ENCODE measurements at places on chromosomes 13 and 19.

GRCh38 chr13:61751039-61751438, 335.4 kb upstream of the PCDH20 start:
- no peak for DNase-seq

DNA sequence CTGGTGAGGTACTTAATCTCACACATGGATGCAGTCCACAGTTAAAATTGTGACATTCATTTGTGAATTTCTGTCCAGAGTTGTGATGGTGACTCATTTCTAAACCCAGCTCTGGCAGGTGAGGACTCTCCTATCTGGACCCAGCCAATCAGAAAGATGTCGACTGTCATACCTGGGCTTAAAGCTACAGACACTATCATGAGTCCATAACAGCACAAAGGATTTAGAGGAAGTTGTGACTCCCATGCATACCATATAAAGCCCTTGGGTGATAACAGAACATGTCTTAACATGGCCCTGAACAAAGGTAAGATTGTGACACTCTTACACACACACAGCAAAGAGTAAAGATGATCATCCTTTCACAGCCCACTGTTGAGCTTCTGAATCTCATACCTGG, 59.7 kb upstream of the ZNF724 start:
- no peak for DNase-seq

DNA sequence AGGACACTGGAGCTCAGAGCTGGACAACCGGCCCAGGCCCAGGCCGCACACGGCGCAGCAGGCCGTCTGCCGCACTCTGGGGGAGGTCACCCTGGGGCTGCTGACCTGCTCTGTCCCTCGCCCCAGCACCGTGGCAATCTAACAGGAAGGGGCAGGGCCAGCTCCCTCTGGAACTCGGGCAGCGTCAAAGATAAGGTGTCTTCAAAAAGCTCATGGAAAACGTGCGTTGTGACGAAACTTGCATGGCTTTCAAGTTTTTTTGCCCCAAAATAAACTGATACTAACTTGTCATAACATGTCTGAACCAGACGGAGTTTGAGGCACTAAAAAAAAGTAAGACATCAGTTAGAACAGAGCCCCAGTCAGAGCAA, 12.2 kb upstream of the ATP8B3 start:
- no peak for DNase-seq

- no peak for DNase-seq
These were observed 4.6 kb upstream of the SIGLEC10 start for GRCh38 chr19:51422053-51422448.

DNA sequence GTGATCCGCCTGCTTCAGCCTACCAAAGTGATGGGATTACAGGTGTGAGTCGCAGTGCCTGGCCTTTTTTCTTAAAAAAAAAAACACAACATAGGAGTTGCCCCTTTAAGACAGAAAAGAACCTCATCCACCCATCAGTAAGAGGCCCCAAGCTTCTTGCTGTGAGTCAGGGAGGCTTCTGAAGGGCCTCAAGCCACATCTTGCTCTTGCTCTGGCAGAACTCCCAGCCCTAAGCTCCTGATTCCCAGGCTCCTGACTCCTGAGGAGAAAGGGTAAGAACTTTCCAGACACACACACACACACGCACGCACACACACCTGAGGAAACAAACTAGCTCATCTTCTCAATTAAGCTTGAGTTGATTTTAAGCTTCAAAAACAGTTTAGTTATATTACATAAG, 6.9 kb downstream of the ETFB start:
- DNase-seq = no peak

DNA sequence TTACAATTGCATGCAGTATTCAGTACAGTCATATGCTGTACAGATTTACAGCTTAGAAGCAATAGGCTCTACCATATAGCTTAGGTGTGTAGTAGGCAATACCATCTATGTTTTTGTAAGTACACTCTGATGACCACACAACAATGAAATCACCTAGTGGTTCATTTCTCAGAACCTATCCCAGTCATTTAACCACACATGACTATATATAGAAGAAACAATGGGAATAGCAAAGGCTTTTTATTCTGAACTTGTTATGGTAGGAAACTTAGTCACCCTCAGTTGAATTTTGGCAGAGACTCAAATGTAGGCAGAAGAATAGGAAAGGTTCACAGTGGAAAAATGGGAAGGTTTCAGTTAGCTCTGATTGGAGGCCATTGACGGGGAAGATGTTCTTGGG, 1075.1 kb upstream of the MIR17HG start:
- DNase-seq = no peak

DNA sequence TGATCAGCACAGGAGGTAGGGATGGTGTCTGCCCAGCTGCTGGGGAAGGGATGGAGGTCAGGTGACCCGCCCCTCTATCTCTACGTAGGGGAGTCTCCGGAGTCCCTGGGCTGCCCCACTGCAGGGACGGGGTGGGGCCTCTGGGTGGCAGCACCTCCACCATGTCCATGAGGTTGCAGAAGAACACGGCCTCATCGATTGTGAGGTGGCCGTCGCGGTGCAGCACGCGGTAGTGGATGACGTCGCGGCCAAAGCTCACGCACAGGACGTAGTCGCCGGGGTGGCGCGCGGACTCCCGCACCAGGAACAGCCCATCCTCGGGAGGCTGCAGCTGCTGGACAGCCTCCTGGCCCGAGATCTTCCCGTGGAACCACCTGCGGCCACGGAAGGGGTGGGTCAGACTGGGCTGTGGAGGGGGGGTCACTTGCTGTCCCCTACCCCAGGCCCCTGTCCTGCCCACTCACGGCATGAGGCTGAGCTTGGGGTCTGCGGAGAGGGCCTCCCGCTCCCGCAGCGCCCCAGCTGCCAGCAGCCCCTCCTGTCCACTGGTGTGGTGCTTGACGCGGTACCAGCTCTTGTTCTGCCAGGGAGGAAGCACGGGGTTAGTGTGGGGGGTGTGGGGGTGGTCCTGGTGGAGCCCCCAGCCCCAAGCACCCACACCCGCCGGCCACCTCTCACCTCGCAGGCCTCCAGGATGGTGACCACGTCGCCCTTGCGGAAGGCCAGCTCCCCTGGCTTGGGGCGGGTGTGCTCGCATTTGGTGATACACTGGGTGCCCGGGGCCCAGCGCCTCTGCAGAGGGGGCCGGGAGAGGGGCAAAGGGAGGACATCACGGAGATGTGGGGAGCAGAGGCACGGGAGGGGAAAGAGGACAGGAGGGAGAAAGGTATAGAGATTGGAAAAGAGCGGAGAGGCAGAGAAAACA, 2.3 kb downstream of the MATK start:
- no peak for DNase-seq

- DNase-seq = no peak
These were observed 1.1 kb downstream of the PAF1 start for GRCh38 chr19:39389631-39390414.

DNA sequence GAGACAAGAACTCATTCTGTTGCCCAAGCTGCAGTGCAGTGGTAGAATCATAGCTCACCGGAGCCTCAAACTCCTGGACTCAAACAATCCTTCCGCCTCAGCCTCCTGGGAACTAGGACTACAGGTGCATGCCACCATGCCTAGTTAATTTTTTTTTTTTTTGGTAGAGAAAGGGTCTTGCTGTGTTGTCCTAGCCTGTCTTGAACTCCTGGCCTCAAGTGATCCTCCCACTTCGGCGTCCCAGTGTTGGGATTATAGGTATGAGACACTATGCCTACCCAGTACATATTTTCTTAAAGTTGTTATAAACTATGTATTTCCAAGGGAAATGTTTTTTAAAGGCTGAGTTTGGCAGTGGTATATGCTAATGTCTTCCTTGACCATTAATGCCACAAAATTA, 412.6 kb downstream of the KLF12 start:
- DNase-seq = no peak

DNA sequence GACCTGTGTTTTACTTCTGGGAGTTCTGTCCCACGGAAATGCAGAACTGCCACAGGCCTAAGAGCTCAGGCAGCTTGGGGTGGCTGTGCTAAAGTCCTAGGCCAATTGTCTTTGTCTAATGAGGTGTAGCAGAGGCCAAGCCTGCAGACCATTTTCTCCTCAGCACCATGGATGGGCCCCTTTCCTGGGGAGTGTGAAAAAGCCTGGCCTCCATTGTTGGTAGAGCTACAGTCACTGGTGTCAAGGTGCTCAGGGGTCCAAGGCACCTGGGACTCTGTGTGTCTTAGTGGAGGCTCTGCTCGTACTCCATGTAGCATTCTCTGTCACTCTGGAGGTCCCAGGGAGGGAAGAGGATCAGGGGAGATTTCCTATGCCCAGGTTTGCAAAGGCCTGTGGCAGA, 329.6 kb downstream of the SLITRK5 start:
- no peak for DNase-seq

DNA sequence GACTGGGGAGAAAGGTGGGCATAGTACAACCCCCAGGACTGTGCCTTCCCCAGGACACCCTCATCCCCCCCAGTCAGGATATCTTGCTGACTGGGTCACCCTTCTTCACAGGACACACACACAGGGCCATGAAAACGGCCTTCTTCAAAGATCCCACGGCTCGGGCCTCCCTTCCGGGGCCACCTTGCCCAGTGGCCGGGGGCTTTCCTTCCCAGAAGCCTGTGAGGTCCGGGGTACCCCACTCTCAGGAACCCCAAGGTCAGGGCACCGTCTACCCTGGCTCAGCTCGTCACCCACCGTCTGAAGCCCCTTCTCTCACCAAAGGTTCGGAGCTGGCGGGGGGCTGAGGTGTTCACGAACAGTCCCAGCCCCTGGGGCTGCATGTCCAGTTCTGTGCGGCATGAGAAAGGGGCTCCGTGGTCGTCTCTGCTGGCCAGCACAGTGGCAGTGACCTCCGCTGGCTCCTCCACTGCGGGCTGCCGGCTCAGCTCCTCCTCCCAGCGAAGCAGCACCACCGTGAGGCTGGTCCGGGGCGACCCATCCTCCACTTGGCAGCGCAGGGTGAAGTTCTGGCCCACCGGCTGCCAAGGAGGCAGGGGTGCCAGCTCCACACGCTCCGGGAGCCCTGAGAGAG, 2.1 kb upstream of the RAVER1 start:
- no peak for DNase-seq

DNA sequence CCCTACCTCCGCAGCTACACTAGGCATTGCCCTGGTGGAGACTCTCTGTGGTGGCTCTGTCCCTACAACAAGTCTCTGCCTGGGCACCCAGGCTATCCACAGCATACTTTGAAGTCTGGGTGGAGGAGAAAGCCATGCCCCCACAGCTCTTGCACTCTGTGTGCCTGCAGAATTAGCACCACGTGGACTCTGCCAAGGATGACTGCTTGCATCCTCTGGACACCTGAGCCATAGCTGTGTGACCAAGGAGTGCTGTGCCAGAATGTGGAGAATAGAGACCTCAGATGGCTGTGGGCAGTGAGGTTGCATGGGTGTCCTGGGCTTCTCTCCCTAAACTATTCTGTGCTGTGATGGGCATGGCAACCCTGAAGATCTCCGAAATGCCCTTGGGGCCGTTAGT, 21.2 kb upstream of the MCF2L start:
- no peak for DNase-seq

GRCh38 chr13:50679321-50679720, 164.2 kb downstream of the DLEU7 start:
- no peak for DNase-seq

GRCh38 chr19:5102520-5102919, 133.6 kb downstream of the KDM4B start:
- peak; percentile 50 for DNase-seq

GRCh38 chr13:83295686-83296085, 586.6 kb downstream of the SLITRK1 start:
- no peak for DNase-seq

DNA sequence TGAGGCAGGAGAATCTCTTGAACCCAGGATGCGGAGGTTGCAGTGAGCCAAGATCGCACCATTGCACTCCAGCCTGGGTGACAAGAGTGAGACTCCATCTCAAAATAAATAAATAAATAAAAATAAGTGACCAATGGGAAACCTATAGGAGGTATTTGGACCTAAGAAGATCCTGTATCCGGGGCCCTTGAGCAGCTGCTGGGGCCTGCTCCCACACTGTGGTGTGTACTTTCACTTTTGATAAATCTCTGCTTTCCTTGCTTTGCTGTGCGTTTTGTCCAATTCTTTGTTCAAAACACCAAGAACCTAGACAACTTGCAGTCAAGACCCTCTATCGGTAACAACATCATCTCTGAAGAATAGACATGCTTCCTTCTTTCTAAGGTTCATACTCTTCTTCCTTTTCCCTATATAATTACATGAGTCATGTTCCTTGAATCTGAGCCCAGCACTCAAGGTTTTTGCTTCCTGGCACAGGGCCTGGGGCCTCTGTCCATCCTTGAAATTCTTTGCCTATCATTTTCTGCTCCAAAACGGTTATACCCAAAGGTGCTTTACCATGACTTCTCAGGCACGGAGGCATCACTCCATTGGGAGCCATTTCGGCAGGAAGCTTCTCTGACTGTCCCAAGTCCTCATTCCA, 14.2 kb upstream of the PNMA8C start:
- no peak for DNase-seq

- DNase-seq = no peak
These were observed 17.1 kb upstream of the PSMC4 start for GRCh38 chr19:39953915-39954314.
